ENCODE measurements at places on chromosomes 6 and 20.
A peak's percentile ranks its signal among the peaks of the same experiment; 100 is the strongest.

GRCh38 chr6:169723200-169723909, 945 bp downstream of the PHF10 start:
- peak; percentile 57 for DNase-seq

DNA sequence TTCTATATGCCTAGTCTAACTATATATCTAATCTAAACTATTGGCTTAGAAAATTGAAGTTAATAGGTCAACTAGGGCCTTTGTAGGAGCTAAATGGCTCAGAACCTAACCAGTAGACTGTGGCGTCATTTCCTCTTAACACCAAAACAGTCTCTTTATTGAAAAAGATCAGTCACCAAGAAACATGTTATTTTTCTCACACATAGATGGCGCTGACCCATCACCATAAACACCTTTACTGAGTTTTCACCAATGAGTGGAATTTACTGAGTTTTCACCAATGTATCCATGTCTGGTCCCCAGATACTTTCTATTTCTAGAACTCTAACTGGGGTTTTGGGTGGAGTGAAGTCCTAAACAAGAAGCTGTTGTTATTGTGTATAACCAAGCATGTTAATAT, 636.0 kb downstream of the BCKDHB start:
- no peak for DNase-seq

DNA sequence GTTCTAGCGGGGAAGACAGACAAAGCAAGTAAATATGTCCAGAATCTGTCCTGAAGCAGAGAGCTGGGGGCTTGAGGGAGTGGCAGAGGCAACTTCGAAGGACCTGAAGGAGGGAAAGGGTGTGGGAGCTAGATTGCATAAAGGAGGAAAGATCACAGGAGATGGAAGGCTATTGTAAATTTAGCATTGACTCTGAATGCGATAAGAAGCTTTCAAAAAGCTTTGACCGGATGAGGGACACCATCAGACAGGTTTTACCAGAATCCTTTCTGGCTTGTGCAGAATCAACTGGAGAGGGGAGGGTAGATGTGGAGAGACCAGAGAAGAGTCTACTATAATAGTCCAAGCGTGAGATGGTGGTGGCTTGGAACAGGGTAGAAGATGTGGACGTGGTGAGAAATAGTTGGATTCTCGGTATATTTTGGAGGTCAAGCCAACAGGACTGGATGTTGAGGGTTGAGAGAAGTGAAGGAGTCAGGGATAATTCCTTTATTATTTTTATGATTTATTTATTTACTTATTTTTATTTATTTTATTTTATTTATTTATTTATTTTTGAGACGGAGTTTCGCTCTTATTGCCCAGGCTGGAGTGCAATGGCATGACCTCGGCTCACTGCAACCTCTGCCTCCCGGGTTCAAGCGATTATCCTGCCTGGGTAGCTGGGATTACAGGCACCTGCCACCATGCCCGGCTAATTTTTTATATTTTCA, 19.9 kb upstream of the RIPOR3 start:
- DNase-seq, result no peak

GRCh38 chr20:13546497-13547131, 92.1 kb downstream of the TASP1 start:
- peak; percentile 58 for DNase-seq

- no peak for DNase-seq
These were observed 10.4 kb downstream of the OPN5 start for GRCh38 chr6:47792216-47792733.

Measured in stimulated activated CD8-positive, alpha-beta memory T cell treated with anti-CD3 and anti-CD28 coated beads, Interleukin-4, amount 100 ng/mL, for 24 hours (primary cell).